Stimulated activated CD8-positive, alpha-beta memory T cell treated with anti-CD3 and anti-CD28 coated beads, Interleukin-7, amount 100 ng/mL, for 1 hour (primary cell): ENCODE measurements at places on chromosomes 6 and 20.

GRCh38 chr6:167720456-167721285 lies 106.0 kb upstream of the AFDN start:
- no peak for DNase-seq

- no peak for DNase-seq
These were observed 662.6 kb downstream of the BCKDHB start for GRCh38 chr6:80769106-80769505.

DNA sequence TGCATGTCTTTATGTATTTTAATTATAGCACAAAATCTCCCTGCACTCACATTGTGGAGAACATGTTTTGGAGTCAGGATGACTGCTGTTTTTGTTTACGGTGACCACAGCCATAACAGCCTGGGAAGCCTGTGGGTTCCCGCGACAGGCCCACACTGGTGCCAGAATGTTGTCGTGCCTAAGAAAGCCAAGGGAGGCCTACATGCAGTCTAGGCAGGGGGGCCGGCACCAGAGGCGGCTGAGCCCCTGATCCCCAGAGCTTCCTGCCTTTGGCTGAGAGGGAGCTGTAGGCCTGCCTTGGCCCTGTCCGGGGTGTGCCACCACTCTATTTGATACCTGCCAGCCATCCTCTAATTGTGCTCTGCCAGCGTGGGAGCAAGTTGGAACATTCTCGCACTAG lies 46.7 kb downstream of the TBC1D7 start:
- no peak for DNase-seq

DNA sequence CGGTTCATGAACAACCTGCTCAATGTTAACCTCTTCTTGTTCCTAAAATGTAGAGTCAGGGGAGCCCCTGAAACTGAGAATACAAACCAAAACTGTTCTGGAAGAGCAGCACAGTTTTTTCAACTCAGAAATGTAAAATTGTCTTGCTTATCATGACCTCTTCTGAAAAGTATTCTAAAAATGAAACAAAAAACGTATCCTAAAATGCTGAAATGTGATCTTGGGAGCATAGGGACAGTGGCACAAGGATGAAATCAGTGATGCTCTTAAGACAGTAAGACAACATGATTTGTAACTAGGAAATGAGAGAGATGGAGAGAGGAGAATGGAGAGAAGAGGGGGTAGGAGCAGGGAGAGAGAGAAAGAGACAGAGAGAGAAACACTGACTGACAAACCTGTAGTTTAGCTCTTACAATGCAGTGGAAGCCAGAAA lies 27.5 kb downstream of the NCOA7 start:
- DNase-seq = no peak

DNA sequence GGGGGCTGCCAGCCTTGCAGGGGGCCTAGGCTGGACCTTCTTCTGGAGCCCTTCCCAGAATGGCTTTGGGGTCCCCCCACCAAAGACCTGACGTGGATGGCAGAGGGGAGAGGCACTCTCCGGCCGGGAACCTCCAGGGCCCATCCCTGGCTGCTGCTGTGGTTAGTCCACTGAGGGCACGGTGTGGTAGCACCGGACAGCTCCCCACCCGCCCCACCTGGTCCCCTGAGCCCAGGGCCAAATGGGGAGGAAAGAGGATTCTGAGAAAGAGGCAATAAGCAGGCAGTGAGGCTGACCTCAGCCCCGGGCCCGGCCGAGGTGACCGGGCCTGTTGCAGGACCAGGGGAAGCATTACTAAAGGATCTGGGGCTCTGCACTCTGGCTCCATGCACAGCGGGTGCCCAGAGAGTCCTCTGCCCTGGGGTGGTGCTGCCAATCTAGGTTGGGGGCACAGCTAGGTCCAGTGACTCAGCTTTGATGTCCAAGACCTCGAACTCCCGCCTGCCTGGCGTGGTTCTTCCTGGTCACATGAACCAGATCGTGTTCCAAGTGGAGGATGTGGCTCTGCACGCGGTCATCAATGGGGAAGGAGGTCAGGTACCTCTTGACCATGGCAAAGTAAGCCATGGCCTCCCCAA lies 2.2 kb downstream of the CENPB start:
- DNase-seq = no peak

GRCh38 chr6:138529478-138529877 lies 30.2 kb upstream of the NHSL1 start:
- DNase-seq = no peak

DNA sequence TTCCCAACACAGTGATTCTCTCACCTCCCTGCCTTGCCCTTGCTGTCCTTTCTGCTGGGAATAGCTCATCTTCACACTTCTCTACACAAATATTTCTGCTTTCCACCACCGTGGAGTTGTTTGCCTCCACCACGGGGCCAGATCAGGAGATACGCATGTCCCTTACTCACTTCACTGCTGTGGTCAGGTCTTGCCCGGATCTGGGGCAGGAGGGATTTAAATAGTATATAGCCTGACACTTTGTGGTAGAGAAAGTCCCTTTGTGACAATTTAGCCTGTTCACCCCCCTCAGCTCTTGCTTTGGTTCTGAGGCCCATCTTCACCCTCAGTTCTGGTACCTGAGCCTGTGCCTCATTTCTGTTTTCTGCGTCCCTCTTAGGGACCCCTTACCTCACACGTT lies 92.6 kb upstream of the PREP start:
- DNase-seq = no peak

- DNase-seq = no peak
These were observed 29.0 kb downstream of the JARID2 start for GRCh38 chr6:15274692-15275387.

DNA sequence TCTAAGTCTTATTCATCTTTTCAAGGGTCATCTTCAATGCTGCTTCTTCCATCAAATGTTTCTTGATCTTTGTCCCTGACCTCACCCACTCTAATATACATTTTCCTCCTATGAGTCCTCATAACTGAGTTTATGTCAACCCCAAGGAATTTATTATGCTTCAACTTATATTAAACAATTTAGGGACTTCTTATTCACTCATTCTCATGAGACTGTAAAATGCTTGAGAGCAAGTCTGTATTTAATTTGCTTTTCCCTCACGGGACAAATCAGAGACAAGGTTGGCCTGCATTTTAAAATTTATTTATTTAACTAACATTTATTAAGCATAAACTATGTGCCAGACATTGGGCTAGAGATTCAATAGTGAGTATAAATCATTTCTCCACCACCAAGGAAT lies 312.0 kb upstream of the NT5E start:
- DNase-seq = no peak

DNA sequence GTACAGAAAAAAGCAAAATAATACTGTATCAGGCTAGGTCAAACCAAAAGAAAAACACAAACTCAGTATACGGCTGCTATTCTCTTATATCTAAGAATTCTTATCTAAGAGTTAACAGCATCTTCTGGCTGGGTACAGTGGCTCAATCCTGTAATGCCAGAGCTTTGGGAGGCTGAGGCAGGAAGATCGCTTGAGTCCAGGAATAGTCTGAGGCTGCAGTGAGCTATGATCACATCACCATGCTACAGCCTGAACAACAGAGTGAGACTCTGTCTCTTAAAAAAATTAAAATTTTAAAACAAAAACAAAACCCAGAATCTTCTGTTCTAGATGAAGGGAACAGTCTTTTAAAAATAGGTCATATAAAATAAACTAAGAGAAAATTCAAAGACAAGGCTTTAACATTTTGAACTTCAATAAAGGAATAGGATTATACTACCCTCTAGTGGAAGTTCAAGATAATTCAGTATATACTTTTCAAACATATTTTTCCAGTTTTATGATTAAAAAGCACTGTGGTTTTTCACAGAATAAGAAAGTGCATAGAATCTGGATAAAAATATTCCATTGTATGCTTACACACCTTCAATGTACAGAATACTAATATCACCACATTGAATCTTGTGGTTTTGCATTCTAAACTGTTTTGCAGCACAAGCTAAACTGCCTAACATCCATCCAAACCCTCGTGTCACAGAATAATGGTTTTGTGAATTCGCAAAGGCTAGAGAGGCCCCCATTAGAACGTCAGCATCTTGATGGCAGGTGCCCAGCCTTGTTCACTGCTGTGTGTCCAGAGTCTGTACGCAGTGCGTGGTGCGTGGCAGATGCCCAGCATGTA lies 39.3 kb downstream of the DTNBP1 start:
- no peak for DNase-seq

DNA sequence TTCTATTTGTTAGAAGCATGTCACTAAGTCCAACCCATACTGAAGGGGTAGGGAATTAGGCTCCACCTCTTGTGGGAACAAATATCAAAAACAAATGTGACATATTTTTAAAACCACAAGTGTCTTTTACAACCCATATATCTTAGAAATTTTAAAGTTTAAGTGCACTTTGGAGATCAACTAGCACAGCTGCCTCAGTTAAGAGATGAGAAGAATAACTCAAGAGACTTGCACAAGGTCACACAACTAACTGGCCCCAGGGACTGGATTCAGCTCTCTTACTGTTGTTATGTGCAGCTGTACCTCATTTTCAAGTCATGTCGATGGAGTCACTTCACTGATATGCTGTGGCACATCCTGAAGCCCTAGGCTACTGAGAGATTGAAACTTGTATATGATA lies 102.9 kb upstream of the BMP2 start:
- DNase-seq = no peak

- peak; percentile 73 for DNase-seq
These were observed at the start of gene PREX1 for GRCh38 chr20:48827855-48828733. TSS of gene PREX1 (minus strand) at chr20:48827999. CDS start at chr20:48827860, 139 bp downstream.

DNA sequence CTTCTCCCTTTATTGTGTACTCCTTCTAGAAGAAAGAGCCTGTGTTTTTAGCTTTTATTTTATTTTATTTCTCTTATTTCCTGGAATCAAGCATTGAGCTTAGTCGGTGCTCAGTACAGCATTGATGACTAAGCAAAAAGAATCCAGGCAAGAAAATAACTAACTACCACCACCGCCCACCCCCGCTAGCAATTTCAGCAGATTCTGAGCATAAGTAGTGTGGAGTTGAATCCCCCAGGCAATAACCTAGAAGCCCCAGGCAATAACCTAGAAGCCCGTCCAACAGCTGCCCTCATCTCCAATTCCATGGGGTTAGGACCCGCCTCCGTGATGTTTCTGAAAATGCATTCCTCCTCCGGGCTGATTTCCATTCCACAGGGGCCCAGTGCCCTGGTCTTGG lies 258.0 kb upstream of the TAB2 start:
- DNase-seq = no peak

- no peak for DNase-seq
These were observed 17.6 kb upstream of the RPS6KA2 start for GRCh38 chr6:166644681-166645080.

GRCh38 chr20:47332381-47333206 lies 23.9 kb downstream of the ZMYND8 start:
- no peak for DNase-seq

DNA sequence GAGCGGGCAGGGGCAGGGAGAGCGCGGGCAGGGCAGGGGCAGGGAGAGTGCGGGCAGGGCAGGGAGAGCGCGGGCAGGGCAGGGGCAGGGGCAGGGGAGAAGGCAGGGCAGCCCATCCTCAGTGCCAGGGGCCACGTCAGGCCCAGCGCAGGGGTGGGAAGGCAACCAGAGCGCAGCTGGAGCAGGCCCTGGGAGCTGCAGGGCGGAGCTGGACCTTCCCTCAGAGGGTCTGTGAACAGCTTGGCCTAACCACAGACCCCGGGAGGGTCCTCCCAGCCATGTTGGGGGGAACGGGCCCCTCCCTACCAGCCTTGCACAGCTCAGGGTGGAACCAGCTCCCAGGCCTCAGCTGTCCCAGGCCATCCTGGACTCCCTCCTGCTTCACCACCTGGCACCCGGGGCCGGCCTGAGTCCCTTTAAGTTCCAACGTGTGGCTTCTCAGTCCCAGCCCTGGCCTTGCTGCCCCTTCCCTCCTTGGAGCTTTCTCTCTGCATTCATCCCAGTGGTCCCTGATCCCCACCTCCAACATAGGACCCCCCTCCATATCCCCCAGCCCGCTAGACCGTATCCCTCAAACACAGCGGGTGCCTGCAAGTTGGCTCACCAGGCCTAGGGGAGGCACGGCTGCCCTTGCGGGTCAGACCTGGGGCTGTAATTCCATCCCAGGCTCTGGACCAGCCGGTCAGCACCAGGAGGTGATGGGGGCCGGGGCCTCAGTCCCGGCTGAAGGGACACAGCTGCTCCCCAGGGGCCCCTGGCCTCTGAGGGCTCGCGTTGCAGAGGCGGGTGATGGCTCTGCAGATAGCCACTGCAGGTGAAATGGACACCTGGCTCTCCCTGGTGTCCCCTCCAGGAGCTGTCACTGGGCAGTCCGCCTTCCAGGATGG lies 5.6 kb upstream of the ZBTB46 start:
- no peak for DNase-seq

DNA sequence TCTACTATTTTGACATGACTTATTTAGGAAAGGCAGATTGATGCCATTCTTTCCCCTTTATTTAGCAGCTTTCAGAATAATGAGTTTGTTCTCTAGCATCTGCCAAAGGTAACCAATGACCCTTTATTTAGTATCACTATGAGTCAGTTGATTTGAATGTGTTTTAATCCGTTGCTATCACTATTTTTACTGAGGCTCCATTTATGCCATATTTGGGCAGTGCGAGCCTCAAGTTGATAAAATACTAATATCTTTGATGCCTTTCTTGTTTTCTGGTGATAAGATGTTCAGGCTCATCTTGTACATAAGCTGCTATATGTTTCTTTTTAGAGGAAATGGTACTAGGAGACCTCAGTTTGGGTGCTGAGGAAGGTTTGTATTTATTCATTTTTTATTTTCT lies 15.6 kb upstream of the NOTCH4 start:
- no peak for DNase-seq

GRCh38 chr20:4664691-4665360 lies 56.9 kb upstream of the PRND start:
- no peak for DNase-seq

- DNase-seq = no peak
These were observed 71.2 kb upstream of the SLCO4A1 start for GRCh38 chr20:62570897-62571668.

DNA sequence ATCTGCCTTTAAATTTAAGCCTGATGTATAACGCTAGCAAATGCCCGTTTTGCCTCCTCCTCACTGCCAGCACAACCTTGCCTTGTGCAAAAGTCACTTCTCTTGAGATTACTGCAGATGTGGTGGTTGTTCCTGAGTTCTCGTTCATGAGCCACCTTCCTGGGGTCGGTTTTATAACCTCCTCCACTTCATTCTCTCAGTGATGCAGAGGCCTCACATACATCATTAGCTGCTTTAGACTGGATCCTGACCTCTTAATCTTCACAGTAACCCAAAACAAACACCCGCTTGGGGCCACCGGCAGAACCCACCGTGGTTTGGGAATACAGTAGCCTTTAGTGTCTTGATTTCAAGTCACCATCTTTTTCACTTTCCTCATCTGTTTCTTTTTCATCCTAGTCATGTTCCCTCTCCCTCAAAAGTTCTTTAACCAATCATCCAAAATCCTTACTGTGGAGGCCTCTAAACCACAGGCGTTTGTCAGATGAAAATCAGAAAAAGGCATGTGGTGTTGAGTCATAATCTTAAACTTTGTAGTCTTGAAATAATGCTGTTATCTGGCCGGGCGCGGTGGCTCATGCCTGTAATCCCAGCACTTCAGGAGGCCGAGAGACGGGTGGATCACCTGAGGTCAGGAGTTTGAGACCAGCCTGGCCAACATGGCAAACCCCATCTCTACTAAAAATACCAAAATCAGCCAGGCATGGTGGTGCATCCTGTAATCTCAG lies 430.3 kb upstream of the SOX4 start:
- DNase-seq = no peak

- DNase-seq = no peak
These were observed 310.9 kb downstream of the PRL start for GRCh38 chr6:21985904-21986303.

GRCh38 chr6:170313716-170314295 lies 7.2 kb downstream of the FAM120B start:
- DNase-seq = no peak
